Osteocyte (in vitro differentiated cells): ENCODE measurements at places on chromosomes 7 and 10.

DNA sequence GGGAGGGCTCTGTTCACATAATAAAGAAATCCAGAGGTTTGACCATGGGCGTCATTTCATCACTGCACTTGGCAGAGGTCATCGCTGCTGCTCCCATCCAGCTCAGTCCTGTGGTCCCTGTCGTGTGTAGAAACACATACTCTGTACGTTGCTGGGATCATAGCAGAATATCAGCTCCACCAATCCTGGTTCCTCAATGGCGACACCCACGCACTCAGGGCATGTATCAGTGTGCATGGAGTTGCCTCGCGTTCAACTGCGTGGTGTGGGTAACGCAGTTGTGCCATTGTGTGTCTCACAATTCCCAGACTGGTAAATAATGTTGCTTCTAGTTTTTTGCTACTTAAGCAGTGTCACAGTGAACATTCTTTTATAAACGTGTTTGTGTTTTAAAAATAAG, 111.1 kb downstream of the LHPP start:
- no peak for DNase-seq

- no peak for DNase-seq
These were observed 18.7 kb upstream of the PTF1A start for GRCh38 chr10:23173214-23174073.

- DNase-seq: peak; percentile 36
These were observed 92.5 kb downstream of the NT5C2 start for GRCh38 chr10:103100620-103101019.

DNA sequence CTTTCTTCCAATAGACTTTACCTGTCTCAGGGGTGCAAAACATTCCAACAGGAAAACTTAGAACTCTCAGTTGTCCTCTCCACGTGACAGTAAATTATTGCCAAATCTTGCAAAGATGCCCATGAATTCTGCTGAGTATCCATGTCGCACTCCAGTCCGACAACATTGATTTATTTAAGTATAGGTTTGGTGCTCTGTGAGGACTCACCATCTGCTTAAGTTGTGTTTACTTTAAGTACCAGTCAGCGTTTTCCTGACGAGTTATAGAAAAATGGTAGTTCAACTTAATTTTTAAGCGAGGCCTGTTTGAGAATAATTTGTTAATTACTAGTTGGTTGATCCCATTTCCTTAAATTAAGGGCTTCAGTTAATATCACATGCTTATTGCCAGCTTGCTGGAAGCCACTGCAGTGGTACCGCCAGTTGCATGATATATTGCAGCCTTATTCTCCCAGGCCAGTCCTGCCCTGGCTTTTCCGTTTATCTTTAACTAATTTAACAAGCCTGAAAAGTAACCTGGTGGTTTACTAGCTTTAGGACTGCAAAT, 27.8 kb downstream of the CREB5 start:
- DNase-seq: no peak

GRCh38 chr7:82373926-82374635, 69.5 kb downstream of the CACNA2D1 start:
- DNase-seq: no peak

GRCh38 chr7:106060394-106060920, 51.7 kb downstream of the SYPL1 start:
- no peak for DNase-seq

- no peak for DNase-seq
These were observed 5.8 kb downstream of the LIPJ start for GRCh38 chr10:88592381-88592780.
